Omental fat pad (tissue), 4 donors: ENCODE measurements at places on chromosomes 4 and X. TPM values are rescaled to one million over a fixed set of nuclear protein-coding genes. Genes with fewer than 3 reads are reported as not detected.
A peak's percentile ranks its signal among the peaks of the same experiment; 100 is the strongest.

DNA sequence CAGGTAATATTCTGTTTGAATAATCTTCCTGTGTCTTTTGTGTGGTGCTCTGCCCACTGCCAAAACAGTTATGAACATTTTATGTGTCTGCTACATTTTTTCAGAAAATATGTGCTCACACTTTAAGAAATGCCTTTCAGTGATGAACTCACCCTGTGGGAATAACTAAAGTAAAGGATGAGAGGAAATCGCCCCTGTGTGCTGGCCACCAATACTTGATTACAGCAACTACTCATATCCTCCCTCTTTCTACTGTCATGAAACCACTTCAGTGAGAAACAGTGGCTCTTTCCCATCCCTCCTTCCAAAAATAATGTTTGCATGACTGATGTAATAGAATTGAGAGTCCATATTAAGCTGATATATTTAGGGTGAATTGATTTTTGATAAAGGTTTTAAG is 900.9 kb downstream of the RAB28 start:
- no peak for DNase-seq

MSMO1 gene
- 19.4 TPM for total RNA-seq

DNA sequence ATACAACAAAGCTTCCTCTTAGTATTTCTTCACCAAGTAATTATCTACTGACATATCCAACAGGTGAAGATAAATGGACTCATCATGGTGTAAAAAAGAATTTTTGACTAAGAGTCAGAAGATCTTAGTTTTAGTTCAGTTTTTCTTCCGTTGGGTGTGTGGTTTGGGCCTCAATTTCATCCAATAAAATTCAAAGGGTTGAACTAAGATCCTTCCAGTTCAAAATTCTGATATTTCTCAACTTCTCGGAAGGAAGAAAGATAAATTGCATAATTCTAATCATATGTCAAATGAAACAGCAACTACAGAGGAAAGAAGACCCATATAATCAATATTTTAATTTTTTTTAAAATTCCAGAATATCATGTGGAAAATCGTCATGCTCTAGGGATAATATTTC is 192.7 kb downstream of the SPRY1 start:
- DNase-seq: no peak

MXD4 gene
- 118 TPM for total RNA-seq

HNRNPH2 gene
- 49.3 TPM for total RNA-seq

DNA sequence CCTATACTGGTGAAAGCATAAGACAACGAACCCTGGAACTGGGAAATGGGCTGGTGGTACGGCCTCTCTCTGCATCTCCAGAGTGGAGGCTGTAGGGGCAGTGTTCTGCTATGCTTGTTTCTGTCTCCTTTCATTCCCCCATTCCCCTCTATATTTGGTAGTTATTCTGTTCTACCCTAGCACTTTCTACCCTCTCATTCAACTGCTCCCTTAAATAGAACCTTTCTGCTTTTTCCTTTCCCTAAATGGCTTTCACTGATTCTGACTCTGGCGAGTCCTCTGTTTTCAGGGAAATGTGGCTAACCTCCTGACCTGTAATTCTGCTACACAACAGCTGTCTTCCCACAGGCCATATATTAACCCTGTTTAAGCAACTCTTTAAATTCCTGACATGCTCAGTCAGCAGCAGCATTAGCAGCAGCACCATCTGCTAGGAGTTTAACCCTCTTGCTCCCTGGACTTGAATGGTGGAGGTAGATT is 94.2 kb downstream of the CXCL13 start:
- DNase-seq: no peak

SLC2A9 gene
- 4.7 TPM for total RNA-seq

- DNase-seq: no peak
Measured at GRCh38 chr4:40881096-40881495, 131.3 kb downstream of the NSUN7 start.

DDX53 gene
- total RNA-seq: not detected

- DNase-seq: no peak
Measured at GRCh38 chrX:25016938-25017598, 1.3 kb upstream of the ARX start.

DNA sequence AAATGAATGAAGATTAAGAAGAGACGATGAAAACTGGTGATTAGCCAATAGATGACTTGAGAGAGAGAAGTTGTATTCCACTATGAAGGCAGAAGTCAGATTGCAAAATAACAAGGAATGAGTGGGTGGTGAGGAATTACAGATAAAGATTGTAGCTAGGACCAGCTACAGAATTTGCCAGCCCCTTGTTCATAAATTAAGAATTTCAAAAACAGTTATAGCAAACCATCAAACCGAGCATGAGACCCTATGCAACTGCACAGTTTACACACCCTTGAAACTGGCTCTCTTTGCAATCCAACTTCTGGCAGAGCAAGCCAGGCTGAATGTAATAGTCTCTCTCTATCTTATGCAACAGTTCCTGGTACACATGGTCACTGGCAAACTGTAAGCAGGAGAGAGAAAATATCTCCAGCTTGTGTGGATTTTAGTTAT is 35.2 kb downstream of the STAP1 start:
- no peak for DNase-seq

DNA sequence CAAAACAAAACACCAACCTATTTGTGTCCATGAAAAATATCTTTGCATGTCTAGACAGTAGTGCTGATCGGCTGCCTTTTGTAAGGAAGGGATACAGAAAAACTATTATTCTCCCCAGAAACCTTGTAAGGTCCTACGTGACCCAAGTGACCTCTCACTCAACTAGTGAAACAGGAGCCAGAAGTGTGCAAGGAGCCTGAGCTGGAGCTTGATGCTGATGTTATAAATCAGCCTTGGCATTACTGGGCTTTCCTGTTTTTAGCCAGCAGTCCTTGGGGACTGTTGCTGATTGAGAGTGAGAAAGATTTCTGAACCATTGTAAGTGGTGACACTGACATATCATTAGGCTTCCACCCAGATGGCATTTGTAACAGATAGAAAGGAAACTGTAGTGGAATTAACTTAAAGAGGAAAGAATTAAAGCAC is 100.8 kb upstream of the LIMCH1 start:
- no peak for DNase-seq

C4orf50 gene
- not detected for total RNA-seq

HMX1 gene
- total RNA-seq: not detected

DNA sequence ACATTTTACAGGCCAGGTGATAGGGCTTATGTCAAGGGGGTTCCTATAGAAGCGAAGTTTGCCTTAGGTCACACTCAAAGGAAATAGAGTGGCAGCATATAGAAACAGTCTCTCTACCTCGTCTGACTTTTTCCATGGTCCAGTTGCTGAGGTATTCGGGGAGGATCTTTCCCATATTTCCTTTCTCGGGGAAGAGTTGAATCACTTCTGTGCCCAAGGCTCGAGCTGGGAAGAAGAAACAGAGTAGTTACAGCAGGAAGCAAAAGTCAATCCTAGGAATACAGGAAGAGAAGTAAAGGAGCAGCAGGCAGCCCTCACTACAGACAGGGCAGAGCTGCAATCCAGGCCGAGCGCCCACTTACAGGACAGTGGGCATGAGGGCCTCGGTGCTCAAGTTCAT is 26.7 kb upstream of the ELF4 start:
- DNase-seq: no peak

DNA sequence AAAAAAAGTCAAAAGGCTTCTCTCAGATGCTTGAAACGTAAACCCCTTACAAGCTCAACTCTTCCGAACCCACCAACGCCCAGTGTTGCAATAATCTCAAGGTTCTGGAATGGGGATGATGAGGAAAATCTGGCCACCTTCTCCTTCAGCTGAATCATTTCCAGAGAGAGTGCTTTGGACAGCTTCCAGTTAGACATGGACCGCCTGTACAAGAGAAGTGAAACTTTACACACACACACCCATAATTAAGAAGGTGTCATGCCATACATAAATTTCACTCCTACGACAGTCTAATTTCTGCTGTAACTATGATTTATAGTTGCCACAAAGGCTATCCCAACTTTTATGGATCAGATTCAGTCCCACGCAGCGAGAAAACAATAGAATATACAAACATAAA is 72.3 kb downstream of the PRKG2 start:
- DNase-seq: no peak

DNA sequence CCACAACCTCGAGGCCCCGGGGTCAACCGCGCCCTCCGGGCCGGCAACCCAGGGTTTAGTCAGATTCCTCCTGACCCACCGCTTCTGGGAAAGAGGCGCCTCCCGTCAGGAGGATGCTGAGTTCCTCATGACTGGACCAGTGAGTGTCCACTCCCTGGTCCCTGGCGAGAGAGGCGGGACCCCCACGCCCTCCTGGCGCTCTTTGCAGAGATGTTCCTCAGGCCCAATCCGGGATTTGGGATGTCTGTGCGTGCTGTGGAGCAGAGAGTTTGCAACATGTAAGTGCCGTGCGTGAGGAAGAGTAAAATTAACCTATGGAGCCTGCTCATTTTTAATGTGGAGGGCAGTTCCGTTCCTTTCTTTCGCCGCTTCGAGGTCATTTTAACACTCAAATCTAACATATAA is 824 bp upstream of the UGDH start:
- peak; percentile 70 for DNase-seq

DNA sequence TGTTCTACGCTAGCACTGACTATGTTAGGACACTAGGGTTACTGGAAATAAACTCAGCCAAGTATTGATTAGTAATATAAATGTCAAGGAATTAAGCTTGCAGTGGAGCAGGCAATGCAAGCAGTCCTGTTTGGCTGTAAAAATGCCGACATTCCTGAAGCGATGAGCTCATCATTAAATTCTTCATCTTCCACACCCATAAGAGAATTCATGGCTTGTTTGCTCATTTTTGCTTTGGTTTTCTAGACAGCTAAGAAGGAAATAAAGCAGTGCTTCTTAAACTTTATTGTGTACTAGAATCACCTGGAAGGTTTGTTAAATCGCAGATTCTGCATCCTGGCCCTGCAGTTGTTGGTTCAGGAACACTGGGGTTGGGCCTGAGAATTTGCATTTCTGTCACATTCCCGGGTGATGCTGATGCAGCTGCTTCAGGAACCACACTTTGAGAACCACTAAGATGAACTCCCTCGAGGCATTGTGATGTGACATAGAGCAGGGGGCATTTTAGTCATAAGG is 17.8 kb downstream of the ANXA3 start:
- no peak for DNase-seq

CTAG1A gene
- total RNA-seq: not detected

CENPVL1 gene
- not detected for total RNA-seq

ESX1 gene
- total RNA-seq: not detected

DNA sequence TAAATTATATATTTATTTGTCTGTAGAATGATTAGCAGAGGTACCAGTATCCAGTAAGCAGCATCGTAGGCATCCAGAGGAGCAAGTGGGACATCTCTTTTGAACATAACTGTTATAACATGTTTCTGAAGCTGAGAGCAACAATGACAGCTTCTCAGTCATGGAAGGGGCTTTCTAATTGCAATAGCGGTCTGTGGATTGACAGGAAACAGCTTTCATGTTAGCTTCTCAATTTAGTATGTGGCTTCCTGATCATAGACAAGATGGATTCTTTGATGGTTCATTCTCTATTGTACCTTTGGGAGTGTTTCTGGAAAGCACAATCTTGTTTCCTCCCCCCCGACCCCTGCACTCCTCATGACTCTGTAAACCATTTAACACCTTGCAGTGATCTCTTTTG is 434.6 kb upstream of the GNPDA2 start:
- DNase-seq: no peak
